Stromal cell of bone marrow (primary cell): ENCODE measurements at places on chromosomes 5 and 9.

- DNase-seq = no peak
Measured at GRCh38 chr5:178460174-178460573, 130.0 kb downstream of the COL23A1 start.

- no peak for DNase-seq
Measured at GRCh38 chr9:112038017-112038408, 137.1 kb downstream of the SUSD1 start.

DNA sequence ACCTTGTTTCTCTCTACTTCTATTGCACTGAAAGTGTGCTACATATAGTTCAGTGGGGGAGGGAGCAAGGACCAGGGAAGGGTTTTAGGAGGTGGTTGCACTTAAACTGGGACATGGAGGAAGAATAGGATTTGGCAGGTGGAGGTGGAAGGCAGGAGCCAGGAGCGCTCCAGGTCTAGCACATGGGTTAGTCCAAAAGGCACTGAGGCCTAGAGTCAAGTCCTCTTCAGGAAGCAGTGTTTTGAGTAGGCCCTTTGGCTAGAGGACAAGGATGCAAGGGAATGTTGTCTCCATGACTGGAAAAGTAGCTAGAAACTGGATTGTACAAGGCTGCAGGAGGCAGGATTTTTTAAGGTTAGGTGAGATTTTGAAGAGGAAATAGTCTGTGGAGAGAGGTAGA is 31.5 kb downstream of the AOPEP start:
- DNase-seq = no peak

DNA sequence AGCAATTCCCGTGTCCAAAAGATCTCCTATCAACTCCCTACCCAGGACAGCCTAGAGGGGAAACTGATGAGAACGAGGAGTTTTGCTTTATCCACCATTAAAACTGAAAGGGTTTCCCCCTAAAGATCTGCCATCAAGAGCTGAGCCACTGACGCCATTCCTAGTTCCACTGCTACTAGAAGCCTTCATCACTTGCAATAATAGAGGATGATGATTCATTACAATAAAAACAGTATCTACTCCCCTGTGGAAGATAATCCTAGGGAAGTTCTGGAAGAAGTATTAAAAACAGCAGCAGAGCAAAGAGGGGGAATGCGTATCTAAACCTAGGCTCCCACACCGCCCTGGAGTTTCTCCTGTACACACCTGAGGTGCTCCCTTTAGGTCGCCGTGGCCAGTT is 394.5 kb downstream of the BNC2 start:
- no peak for DNase-seq

- DNase-seq = no peak
Measured at GRCh38 chr5:162800301-162800700, 637.1 kb upstream of the CCNG1 start.

- no peak for DNase-seq
Measured at GRCh38 chr5:170275376-170275994, 22.1 kb downstream of the LCP2 start.
